Central memory CD4-positive, alpha-beta T cell (primary cell): ENCODE measurements at places on chromosomes 6 and 20.

DNA sequence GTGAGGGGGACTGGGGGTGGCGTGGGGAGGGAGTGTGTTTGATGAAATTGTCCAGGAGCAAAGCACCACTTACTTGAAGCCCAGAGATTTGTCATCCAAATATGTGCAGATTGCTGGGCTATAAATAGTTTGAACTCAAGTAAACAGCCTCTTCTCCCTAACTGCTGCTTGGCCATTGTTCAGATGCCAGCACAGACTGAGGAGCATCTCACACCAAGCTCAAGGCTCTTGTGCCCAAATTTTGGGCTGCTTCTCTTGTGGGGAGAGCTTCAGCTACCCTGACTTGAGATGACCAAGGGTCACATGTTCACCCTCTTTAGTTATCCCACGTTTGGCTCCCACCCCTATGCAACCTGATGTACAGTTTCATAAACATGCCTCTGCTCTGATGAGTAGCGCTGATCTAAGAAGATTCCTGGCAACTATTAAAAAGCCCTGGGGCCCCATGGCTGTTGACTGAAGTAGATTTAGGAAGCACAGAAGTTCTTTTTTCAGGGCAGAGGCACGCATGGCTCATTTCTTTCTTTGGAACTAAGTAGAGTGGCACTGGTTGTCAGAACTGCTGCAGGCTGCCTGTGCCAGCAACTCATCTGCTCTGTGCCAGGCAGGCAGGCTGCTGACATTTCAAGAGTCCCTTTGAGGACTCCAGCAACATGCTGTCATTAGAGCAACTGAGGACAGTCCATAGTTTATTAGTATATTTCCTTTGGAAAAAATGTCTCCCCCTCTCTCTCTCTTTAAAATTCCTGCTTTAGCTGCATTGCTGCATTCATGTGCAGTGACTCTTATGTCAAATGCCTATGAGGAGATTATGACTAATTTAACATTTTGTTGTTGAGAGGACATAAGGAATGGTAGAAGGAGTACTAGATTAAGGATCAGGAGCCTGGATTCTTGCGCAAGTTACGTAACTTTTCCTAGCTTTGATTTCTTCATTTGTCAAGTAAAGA, 9.6 kb upstream of the PKIG start:
- no peak for DNase-seq

DNA sequence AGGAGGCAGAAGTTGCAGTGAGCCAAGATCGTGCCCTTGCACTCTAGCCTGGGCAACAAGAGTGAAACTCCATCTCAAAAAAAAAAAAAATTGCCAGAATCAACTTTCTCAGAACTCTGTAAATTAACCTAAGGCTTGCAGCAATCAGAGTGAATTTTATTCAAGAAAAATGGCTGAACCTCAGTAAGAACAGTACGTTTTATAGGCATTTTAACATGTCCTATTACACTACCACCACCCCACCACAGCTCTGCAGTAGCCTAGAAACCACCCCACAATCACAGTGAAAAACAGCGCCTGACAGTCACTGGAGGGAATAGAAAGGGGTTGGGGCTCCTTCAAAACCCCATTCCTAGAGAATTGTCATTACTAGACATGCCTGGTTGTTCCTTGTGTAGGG, 16.4 kb upstream of the BTN1A1 start:
- no peak for DNase-seq

DNA sequence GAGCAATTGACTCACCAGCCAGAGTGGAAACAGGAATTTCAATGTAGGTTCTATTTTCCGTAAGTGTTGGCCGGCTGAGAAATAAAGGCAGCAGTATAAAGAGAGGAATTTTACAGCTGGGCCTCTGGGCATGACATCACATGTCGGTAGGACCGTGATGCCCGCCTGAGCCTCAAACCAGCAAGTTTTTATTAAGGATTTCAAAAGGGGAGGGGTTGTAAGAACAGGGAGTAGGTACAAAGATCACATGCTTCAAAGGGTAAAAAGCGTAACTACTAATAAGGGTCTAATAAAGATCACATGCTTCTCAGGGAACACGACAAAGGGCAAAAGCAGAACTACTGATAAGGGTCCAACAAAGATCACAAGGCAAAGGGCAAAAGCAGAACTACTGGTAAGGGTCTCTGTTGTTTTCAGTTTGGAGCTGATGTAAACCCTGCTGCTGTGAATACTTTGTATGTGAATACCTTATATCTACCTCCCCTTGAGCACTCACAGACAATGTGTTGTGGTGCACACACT, 9.0 kb upstream of the TULP4 start:
- no peak for DNase-seq

- peak; percentile 100 for DNase-seq
These were observed at the start of gene SEC23B for GRCh38 chr20:18507218-18508191. Gene SEC23B (plus strand): TSS chr20:18507940. CDS start chr20:18510836, 2,896 bp downstream.

- no peak for DNase-seq
These were observed 64.1 kb downstream of the FAM50B start for GRCh38 chr6:3913077-3913957.

- DNase-seq: no peak
These were observed 89.4 kb upstream of the EDN1 start for GRCh38 chr6:12200761-12201160.

DNA sequence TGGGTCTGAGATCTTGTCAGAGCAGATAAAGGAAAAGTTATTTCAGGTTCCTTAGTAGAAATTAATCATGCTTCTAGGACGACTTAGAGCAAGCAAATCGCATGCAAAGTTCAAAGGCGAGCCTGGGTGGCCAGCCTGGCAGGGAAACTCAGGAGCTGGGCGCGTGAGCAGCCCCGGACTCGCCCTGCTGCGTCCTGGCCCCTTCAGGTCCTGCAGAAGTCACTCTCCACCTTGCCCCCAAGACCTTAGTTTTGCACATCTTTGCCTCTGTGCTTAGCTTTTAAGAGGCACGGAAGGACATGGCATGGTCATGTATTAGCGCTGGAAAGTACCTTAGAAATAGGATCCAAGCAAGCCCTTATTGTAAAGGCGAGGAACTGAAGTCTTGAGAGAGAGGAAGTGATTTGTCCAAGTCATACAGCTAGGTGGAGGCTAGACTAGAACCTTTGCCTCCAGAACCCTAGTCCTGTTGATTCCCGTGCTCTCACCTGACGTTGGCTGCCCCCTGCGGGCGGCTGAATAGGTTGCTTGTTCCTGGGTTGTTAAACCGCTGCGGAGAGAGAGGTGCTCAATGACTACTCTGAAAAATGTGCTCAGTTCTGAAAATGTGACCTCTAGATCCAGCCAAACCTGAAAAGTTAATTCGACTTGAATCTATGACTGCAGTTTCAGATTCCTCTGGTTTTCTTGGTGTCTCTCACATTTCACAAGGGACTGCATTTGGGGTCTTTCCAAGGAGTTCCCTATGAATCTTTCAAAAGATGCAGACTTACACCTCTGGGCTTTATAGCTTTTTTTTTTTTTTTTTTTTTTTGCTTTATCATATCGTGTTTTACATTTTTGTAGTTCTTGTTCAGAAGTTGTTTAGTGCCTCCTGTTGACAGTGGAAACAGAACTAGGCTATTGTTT, 2.7 kb downstream of the MYB start:
- peak; percentile 61 for DNase-seq

DNA sequence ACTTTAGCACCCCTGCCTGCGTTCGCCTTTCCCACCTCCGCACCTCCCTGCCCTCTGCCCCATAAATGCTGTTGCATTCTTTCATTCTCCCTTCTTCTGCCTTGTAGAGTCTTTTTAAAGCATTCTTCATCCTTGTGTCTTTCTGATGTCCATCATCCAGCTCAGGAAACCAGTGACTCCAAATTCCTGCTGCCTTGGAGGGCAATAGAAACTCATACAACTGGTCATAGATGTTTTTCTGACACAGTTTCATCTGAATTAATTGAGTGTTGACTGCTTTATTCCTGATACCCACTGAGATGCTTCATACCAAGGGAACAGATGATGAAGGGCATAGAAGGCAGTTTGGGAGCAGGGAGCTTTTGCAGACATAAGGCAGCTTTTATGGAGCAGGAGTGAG, 19.6 kb downstream of the PLEKHG1 start:
- DNase-seq: no peak

DNA sequence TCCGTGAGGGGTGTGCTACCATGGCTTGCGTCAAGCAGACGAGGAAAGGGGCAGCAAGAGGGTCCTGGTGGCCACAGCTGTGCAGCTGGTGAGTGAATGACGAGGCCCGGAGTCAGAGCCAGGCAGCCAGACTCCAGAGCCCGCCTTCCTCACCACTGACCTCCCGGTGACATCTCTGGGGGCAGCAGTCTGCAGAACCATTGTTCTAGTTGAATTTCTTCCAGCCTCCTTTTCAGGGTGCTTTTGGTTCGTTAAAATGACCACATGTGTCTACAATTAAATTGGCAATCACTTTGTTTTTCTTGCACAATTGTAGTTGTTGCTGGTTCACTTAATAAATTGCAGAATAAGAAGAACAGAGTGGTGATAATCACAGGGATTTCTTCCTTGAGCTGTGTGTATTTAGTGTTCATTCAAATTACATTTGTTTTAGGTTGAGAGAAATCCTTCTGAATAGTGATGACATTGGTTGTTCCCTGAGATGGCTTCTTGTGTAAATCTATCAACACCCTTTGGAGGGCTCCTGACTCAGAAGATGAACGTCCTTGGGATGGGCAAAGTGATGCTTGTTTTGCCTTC, 96.4 kb downstream of the TULP4 start:
- no peak for DNase-seq

GRCh38 chr20:38630727-38631126, 29.1 kb downstream of the ARHGAP40 start:
- no peak for DNase-seq

- no peak for DNase-seq
These were observed 70.6 kb downstream of the SYCP2L start for GRCh38 chr6:10957414-10957886.

DNA sequence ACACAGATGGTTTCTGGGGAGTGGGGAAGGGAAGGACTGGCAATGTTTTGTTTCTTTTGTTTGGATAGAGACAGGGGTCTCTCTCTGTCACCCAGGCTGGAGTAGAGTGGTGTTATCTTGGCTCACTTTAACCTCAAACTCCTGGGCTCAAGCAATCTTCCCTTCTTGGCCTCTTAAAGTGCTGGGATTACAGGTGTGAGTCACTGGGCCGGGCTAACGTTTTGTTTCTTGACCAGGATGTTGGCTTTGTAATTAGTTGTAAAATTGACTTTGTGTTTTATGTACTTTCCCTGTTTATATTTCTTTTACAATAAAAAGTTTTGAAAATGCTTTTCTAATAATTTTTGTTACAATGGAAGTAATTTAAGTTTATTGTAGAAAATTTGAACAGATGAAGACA, 10.9 kb downstream of the SPATS1 start:
- DNase-seq: no peak
